NCI-H748 treated with DMSO at 0.1 percent for 48 hours (cell line): ENCODE measurements at places on chromosomes 1 and 21.

GRCh38 chr1:94544706-94545490 is 3.3 kb upstream of the F3 start:
- DNase-seq, result no peak

DNA sequence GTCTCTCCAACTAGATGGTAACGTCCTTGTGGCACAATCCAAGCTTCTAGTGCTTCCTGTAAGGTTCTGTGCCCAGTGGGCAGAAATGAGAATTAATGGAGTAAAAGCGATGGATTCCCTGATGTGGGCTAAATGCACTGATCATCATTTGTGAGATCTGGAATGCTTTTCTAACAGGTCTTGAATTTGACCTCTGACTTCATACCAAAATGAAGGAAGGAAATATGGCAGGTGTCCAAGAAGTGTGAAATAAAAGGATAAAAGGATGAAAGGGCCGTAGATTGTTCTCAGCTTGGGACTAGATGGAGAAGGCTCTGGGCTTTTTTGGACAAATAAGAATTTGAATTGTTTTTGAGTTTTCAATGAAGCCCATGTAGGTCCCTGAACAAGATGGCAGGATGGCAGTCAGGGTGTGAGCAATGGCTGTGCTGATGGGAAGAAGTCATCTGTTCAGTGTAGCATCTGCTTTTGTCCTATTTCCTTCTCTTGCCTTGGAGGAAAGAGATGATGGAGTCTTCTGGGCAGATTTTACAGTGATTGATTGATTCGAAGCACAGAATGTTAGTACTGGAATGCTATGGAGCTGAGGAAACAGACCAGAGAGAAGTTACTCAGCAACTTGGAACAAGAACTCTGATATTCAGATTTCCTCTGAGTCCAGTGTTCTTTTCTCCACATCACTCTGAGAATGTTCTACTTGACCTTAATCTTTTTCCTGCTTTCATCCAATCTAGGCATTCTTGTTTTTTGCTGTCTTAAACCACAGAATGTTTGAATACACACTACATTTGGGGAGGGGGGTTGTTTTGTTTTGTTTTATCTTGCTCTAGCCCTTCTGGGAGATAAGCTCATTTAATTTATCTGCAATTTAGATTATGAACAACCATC is 286.0 kb downstream of the HLX start:
- DNase-seq, result no peak

DNA sequence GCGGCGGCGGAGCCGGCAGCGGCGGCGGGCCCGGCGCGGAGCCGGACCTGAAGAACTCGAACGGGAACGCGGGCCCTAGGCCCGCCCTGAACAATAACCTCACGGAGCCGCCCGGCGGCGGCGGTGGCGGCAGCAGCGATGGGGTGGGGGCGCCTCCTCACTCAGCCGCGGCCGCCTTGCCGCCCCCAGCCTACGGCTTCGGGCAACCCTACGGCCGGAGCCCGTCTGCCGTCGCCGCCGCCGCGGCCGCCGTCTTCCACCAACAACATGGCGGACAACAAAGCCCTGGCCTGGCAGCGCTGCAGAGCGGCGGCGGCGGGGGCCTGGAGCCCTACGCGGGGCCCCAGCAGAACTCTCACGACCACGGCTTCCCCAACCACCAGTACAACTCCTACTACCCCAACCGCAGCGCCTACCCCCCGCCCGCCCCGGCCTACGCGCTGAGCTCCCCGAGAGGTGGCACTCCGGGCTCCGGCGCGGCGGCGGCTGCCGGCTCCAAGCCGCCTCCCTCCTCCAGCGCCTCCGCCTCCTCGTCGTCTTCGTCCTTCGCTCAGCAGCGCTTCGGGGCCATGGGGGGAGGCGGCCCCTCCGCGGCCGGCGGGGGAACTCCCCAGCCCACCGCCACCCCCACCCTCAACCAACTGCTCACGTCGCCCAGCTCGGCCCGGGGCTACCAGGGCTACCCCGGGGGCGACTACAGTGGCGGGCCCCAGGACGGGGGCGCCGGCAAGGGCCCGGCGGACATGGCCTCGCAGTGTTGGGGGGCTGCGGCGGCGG is 1.0 kb downstream of the ARID1A start:
- no peak for DNase-seq

GRCh38 chr1:4227986-4228385 is 327.9 kb upstream of the C1orf174 start:
- DNase-seq, result no peak

DNA sequence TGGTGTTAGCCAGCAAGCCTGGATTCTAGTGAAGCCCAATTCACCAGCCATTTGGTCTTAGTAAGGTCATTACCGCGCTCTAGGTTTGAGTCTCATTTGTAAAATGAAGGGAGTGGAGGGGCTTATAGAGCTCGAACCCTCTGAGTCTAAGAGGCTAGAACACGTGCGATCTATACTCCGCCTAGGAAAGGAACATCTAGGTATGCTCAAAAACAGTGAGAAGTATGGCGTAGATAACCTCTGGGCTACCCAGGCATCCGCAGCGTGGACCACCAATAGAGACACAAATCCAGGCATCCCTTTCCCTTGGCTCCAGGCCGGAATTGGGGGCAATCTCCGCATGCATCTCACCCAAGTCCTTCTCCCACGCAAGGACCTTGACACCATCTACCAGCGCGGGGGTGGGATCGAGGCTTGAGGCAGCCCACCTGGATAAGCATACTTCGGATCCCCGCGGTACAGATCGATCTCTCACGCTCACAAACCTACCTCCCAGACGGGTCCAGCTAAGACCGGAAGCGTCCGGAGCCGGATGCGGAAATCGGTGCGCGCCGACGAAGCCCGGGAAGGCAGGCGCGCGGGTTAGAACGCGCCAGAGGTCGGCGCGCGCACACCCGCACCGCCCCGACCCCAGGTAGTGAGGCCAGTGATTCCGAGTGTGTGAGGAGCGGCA is at the start of gene METTL25B:
METTL25B (plus strand) TSS at position 544 of the 673 bp plus-strand sequence. CDS start 636 bp downstream, outside the sequence.
- DNase-seq, result peak; percentile 47

DNA sequence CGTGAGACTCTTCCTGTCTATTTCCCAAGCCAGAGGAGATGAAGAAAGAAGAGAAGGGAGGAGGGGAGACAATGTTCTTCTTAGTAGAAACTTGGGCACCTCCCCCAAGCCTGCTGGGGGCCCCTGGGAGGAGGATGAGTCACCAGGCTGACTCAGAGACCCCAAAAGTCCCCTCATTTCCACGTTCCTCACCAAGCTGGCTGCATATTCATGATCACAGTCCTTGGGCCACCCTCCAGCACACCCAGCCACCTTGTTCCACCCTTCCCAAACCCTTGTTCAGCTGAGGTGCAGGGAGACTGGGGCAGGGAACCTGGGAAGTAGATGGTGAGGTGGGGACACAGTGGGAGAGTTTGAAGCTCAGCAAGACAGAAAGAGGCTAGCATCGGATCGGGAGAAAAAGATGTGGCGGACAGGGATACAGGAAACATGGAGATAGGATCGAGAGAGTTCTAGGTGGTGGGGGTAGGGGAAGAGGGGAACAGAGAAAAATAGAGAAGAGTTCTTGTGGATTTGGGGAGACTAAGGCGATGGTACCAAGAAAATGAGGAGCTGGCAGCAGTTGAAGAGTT is 712 bp downstream of the RAB13 start:
- no peak for DNase-seq

DNA sequence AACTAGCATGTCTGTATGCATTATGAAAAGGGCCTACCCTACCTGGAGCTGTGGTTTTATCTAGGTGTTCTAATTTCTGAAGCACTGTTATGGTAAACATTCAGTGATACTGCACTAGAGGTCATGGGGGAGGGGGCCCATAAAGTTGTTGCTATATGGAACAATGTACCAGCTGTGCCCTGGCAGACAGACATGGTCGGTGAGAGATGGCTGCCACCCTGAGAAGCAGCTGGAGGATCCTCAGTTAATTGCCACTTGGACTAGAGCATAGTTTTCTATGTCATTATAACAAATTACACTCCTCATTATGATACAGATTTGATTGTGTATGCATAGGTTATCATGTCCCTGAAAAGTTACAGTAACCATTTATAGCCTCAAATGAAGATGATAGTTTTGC is 45.4 kb downstream of the ILDR2 start:
- no peak for DNase-seq

DNA sequence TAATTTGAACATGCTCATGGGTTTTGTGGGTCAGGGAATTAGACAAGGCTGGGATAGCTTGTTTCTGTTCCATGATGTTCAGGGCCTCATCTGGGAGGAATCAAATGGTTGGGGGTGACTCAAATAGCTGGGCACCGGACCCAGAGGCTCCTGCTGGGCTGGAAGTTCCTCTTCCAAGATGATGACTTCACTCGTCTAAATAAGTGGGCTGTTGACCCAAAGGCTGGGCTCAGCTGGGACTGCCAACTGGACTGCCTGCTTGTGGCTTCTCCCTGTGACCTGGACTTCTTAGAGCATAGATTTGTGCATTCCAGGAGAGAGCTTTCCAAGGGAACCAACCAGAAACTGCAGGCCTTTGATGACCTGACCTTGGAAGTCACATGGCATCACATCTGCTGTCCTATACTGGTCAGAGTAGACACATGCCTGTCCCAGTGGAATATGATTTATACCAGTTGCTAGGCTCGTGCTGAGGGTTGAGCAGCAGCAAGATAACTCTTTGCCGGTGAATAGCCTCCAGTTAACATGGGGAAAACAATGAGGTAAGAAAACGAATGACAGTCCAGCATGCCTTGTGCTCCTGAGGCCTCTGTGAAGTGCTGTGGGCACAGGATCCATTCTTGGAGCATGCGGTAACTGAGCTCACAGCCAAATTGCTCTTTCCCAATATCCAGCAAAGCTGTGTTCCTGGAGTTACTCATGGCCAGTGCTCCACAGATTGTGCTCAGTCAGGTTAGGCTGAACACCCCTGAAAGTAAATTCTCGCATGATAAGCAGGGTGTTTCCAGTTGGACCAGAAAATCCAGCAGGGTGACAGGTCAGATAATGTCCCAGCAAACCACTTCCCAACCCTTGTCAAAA is 272.9 kb upstream of the TMEM51 start:
- no peak for DNase-seq

DNA sequence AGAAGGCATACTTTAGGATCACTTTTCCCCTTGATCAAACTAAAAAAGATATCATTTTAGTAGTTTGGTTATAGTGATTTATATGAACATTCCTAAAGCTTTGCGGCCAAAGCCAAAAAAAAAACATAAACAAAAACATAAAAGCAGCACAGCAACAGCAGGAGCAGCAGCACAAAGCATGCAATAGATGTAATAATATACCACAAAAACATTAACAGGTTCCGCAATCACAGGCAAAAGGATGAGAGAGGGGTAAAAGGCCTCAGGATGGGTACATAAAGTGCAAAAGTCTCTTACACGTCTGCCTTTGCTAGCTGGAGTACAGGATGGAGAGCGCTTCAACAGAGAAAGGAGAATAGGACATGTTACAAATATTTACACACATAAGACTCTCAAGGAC is 119.0 kb downstream of the COQ8A start:
- DNase-seq, result no peak

DNA sequence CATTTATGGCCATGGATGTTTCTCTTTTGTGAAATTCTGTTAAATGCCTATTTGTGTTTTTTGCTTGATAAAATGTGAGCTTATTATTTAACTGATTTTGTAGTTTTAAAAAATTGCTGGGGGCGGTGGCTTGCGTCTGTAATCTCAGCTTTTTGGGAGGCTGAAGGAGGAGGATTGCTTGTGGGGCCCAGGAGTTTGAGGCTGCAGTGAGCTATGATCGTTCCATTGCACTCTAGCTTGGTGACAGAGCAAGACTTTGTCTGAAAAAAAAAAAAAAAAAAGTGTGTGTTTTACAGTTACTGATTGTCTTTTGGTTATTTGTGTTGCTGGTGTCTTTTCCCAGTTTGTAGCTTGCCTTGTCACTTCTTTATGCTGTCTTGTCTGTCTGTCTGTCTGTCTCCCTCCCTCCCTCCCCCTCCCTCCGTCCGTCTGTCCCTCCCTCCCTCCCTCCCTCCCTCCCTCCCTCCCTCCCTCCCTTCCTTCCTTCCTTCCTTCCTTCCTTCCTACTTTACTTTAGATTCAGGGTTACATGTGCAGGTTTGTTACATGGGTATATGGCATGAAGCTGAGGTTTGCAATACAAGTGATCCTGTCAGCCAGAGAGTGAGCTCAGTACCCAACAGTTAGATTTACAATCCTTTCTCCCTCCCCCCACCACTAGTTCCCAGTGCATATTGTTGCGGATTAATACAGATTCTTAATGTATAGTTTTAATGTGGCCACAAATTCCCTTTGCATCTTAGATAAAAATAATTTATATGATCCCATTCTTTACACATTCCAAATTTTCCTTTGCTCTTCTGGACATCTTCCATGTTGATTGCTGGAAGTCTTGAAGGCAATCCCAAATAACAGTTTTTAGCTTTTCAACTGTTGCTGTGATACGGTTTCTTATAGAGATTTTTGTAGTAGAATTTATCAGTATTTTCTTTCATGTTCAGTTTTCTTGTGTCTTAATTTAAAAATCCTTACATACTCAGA is 25.1 kb downstream of the PTBP2 start:
- DNase-seq, result no peak

DNA sequence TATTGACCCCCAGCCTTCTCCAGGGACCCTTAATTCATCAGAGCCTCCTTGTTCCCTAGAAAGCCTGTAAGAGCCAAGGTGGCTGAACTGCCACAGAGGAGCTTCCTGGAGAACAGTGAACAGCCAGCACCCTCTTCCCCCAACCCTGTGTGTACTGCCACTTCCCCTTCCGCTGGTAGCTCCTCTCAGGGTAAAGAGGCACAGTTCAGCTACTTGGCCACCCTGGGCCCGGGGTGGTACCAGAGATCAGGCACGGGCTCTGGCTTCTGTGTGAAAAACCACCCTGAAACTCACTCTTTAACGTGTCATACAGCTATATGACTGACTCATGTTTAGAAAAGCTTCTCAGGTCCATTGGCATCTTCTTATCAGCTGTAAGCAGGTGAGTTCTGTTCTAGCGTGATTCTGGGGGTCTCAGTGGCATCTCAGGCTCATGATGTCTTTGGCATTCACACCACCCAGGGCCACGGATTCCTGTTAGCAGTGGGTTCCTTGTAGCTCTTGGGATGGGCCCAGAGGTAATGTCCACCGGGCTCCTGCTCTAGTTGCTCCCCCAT is 22.4 kb downstream of the ARMH1 start:
- no peak for DNase-seq

DNA sequence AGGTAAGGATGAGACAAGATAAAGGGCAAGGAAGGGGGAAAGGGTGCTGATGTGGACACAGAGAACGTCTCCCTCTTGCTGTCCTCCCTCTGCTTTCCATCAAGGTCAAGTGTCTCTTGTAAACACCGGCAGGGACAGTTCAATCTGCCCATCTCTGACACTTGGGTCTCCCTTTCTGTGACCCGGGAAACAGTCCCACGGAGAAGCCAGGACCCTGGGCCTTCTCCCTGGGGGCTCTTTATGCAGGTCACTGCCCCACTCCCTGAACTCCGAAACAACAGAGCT is 254.3 kb downstream of the LTN1 start:
- DNase-seq, result no peak

- DNase-seq, result no peak
Measured at GRCh38 chr1:167515893-167516321, 2.4 kb downstream of the CD247 start.

GRCh38 chr1:151713874-151714273 is 2.7 kb downstream of the CELF3 start:
- DNase-seq, result no peak
